ENCODE measurements at places on chromosomes 2 and 18.

- no peak for DNase-seq
These were observed 184.0 kb upstream of the HAAO start for GRCh38 chr2:42976351-42976750.

DNA sequence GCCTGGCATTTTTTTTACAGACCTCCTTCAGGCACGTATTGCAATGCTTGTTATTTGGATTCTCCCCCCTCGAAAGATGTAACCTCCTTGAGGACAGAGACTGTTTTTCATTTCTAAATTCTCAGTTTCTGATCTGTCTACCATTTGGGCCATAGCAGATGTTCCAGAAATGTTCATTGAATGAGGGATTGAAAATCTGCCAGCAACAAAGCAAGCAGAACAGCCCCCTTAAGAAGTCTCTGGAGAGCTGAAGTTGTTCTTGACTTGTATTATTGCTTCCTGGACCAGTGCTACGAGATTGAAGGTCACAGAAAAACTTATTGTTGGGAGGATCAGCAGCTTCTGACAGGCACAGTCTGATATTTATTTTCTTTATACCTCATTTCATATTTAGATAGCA is 355.5 kb downstream of the EPHA4 start:
- DNase-seq = no peak

DNA sequence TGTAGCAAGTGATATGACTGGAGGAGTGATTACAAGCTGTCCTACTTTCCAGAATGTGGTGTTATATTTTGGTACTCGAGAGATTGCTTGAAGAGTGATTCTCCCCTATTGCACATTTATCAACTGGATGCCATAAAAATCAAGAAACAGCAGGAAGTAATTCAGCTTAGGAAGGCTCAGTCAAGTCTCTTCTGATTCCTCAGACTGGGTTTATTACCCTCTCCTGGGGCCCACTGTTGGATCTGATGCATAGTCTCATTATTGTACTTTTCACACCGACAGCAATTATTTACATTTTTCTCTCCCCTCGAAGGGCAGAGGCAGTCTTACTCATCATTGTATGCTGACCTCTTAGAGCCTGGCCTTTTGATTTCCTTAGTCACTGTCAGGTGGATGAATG is 9.3 kb downstream of the NOSTRIN start:
- no peak for DNase-seq

- DNase-seq = no peak
These were observed 1068.0 kb upstream of the ZEB2 start for GRCh38 chr2:145587922-145588321.
